ENCODE measurements at places on chromosomes 3 and 15.

- H3K27ac ChIP-seq: peak overlapping the region; percentile 99
- no peaks in the 10 kb centered on the region for H3K27me3 ChIP-seq
- H3K4me1 ChIP-seq: peaks cover 63% of the 10 kb centered on the region
- DNase-seq: no peak
- peak overlapping the region; percentile 98 for H3K4me3 ChIP-seq
- peaks cover 56% of the 10 kb centered on the region for H3K36me3 ChIP-seq
These were observed 1.1 kb downstream of the HCLS1 start for GRCh38 chr3:121659586-121659985.

DNA sequence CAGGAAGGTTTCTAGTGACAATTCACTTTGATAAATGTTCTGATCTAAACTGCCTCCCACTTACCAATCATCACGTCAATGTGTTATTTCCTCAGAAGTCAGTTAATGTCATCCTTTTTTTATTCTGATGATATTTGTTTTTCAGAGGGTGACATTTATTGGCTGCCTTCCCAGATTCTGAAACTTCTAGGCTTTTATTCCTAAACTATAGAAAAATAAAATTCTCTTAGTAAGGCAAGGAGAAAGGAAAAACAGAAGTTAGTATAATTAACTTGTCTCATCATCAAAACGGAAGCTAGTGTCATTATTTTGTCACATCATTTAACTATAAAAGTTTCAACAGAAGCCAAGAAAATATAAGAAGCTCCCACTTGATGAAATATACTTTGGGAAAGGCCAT is 100.0 kb upstream of the C3orf80 start:
- no peak overlapping the region for H3K27ac ChIP-seq
- DNase-seq: no peak

DNA sequence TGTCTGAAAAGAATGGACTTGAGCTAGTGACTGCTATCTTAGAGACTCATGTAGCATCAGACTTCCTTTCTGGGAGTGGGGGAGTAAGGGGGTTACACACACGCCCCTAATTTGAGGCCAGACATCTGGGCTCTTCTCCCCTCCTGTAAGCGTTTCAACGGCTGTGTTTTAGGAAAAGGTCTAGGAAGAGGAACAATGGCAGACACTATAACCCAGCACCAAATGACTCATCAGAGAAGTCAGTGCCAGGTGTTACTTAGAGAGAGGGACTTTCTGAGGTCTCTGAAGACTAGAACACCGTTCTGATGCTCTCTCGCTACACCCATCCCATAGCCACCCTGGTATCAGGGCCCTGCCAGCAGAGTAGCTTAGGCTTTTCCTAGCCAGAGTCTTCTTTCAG is 65.5 kb downstream of the SSUH2 start:
- H3K36me3 ChIP-seq: no peaks in the 10 kb centered on the region
- H3K4me3 ChIP-seq: no peak overlapping the region
- no peak for DNase-seq
- H3K4me1 ChIP-seq: no peaks in the 10 kb centered on the region
- H3K27me3 ChIP-seq: no peaks in the 10 kb centered on the region

- H3K27ac ChIP-seq: no peak overlapping the region
- no peak for DNase-seq
- H3K4me3 ChIP-seq: no peak overlapping the region
- H3K4me1 ChIP-seq: no peaks in the 10 kb centered on the region
These were observed 76.9 kb upstream of the CDIN1 start for GRCh38 chr15:36502509-36502908.

- no peak overlapping the region for H3K27ac ChIP-seq
- no peak for DNase-seq
- no peaks in the 10 kb centered on the region for H3K4me1 ChIP-seq
- no peaks in the 10 kb centered on the region for H3K36me3 ChIP-seq
- H3K4me3 ChIP-seq: no peak overlapping the region
- H3K27me3 ChIP-seq: peaks cover 9% of the 10 kb centered on the region
These were observed 53.0 kb upstream of the STXBP5L start for GRCh38 chr3:120854908-120855526.

DNA sequence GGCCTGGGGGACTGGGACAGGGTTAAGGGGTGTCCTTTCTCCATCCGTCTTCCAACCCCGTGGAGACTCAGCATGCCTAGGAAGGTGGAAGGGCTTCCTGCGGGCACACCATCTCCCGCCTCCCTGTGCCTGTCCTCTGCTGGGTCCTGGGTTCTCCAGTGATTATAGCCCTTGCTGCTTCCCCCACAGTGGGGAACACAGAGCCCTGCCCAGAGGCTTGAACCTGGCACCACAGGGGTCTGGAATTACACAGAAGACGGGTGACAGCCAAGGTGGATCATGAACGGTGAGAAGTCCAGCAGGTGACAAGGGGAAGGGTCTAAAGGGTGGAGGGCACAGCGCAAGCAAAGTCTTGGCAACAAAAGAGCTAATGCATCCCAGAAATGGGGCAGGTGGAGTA is 6.2 kb upstream of the SEMA3B start:
- H3K36me3 ChIP-seq: no peaks in the 10 kb centered on the region
- H3K4me3 ChIP-seq: no peak overlapping the region
- H3K27me3 ChIP-seq: peaks cover 12% of the 10 kb centered on the region
- peaks cover 4% of the 10 kb centered on the region for H3K4me1 ChIP-seq
- no peak for DNase-seq
- H3K27ac ChIP-seq: no peak overlapping the region

GRCh38 chr3:149657321-149657925 is 402 bp downstream of the WWTR1 start:
- H3K4me1 ChIP-seq: peaks cover 16% of the 10 kb centered on the region
- H3K36me3 ChIP-seq: no peaks in the 10 kb centered on the region
- peaks cover 55% of the 10 kb centered on the region for H3K27me3 ChIP-seq
- no peak for DNase-seq
- H3K4me3 ChIP-seq: peak overlapping the region; percentile 79
- no peak overlapping the region for H3K27ac ChIP-seq

DNA sequence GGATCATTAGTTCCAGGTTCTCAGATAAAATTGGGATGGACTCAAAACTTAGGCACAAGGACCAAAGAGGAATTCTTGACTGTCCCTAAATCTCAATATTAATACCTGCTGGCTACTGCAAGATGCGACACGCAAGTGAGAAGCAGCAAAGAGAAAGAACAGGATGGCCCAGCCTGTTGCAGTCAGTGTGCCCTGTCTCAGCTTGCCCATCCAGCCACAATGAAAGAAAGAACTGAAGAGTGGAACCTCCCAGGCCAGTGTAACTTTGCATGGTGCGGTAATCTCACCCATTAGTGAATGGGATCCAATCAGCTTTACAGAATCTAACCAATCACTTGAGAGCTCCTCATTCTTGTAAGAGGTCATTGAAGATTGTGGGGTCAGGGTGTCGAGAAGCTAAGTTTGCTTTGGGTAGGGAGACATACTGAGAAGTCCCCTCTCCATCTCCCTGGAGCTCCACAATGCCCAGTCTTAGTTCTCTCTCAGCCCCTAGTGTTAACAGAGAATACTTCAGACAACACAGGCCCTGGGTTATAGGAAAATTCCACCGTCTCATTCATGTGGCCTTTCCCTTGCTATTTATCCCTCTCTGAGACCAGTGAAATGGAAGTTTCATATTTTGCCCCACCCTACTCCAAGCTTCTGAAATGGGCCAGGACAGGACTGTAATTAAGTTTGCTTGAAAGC is 3.2 kb upstream of the SLC9A9 start:
- H3K4me1 ChIP-seq: peaks cover 49% of the 10 kb centered on the region
- H3K36me3 ChIP-seq: no peaks in the 10 kb centered on the region
- no peak for DNase-seq
- no peaks in the 10 kb centered on the region for H3K27me3 ChIP-seq
- H3K4me3 ChIP-seq: no peak overlapping the region

- no peak overlapping the region for H3K27ac ChIP-seq
- no peaks in the 10 kb centered on the region for H3K36me3 ChIP-seq
- no peak for DNase-seq
- peaks cover 11% of the 10 kb centered on the region for H3K27me3 ChIP-seq
- H3K4me1 ChIP-seq: no peaks in the 10 kb centered on the region
- H3K4me3 ChIP-seq: no peak overlapping the region
These were observed 9.8 kb upstream of the WWTR1 start for GRCh38 chr3:149667576-149667975.

- H3K4me3 ChIP-seq: no peak overlapping the region
- no peaks in the 10 kb centered on the region for H3K36me3 ChIP-seq
- peaks cover 8% of the 10 kb centered on the region for H3K4me1 ChIP-seq
- no peak for DNase-seq
- no peak overlapping the region for H3K27ac ChIP-seq
These were observed 18.0 kb downstream of the SCG5 start for GRCh38 chr15:32659340-32660155.

DNA sequence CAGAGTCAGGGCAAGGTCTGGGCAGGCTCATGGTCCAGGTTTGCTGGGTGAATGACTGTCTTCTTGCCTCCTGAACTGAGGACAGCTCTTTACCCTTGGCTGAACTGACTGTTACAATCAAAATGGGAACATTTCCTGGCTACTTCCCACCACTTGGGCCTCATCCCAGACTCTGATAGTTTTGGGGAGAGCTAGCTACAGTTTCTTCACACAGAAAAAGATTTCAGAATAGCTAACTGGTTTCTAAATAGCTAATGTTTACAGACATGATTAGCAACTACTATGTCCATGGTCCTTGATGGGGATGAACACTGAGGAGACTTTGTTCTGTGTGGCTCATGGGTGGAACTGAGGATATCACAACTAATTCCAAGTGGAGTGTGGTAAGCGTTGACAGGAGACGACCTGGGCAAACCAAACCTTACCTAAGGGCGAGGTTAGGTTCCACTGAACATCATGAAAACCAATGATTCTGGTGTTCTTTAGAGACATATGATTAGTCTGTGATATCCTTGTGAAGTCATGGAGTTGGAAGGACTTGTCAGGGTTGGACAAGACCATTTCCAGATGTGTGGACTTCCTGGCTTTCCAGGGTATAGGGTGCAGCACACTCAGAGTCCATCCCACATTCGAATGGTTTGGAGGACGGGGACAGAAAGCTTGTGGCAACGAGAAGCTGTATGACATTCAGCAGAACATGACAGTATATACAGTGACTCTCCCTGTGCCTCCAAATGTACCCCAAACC is 7.3 kb downstream of the ALPK3 start:
- no peak overlapping the region for H3K4me3 ChIP-seq
- H3K27me3 ChIP-seq: no peaks in the 10 kb centered on the region
- no peaks in the 10 kb centered on the region for H3K36me3 ChIP-seq
- H3K4me1 ChIP-seq: no peaks in the 10 kb centered on the region
- no peak overlapping the region for H3K27ac ChIP-seq

- no peak overlapping the region for H3K27ac ChIP-seq
- H3K36me3 ChIP-seq: no peaks in the 10 kb centered on the region
- peaks cover 4% of the 10 kb centered on the region for H3K27me3 ChIP-seq
- H3K4me3 ChIP-seq: no peak overlapping the region
- peaks cover 8% of the 10 kb centered on the region for H3K4me1 ChIP-seq
These were observed 52.4 kb downstream of the ILDR1 start for GRCh38 chr3:121969631-121970030.

DNA sequence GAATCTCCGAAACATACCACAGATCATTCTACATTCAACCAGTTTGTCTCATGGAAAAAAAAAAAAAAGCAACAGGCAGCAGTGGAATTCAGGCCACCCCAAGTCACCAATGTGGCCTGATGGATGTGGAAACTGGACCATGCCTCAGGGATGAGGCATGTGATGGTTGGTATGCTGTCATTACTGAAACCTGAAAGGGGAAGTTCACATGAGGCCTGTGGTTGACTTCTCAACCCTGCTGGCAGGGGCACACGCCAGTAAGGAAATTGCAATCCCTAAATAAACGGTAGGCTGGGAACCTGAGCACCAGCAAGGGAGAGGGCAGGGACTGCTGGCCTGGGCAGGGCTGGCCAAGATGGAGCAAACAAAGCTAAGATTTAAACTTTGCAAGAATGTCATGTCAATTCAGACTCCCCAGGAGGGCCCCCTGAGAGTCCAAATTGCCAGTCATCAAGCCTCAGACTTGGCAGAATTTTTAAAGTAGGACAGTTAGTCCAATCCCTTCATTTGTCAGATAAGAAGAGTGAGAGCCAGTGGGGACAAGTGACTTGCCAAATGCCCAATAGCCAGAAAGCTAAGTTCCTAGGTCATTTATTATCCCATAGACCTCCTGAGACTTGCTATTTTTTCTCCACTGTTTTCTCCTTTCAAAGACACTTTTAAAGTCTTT is 310.4 kb downstream of the ERC2 start:
- DNase-seq: no peak
- H3K27ac ChIP-seq: no peak overlapping the region
- peaks cover 4% of the 10 kb centered on the region for H3K27me3 ChIP-seq
- no peaks in the 10 kb centered on the region for H3K4me1 ChIP-seq

DNA sequence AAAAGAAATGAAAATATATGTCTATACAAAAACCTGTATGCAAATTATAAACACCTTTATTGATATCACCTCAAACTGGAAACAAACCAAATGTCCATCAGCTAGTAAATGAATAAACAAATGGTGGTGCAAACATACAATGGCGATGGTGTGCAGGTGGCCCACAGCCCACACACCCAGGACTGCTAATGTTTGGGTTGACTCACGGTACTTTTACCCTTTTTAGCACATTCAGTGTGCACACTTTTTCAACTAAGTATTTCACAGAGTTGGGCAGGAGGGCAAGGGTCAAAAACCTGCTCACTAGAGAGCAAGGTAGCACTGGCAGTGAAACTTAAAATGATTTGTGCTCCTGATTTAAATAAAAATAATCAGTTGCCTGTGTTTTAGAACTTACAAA is 123.1 kb upstream of the BHLHE40 start:
- peaks cover 36% of the 10 kb centered on the region for H3K36me3 ChIP-seq
- H3K27ac ChIP-seq: peak overlapping the region; percentile 66
- peaks cover 57% of the 10 kb centered on the region for H3K4me1 ChIP-seq
- H3K27me3 ChIP-seq: no peaks in the 10 kb centered on the region

DNA sequence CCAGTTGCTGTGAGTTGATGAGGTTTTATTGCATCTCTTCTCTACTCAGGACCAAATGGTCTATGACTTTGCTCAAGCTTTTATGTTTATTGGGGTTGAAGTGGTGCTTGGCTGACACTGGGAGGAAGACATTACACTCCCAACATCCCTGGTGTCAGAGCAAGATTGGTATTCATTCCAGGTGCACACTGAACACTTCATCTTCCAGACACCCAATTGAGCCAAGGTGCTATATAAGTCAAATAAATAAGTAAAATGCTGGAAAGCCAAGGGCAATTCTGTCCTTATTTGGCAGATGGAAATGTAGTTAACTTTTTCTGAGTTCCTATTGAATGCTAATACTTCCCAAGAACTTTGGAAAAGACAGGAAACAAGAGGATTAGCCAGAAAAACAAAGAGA is 53.2 kb upstream of the CDV3 start:
- H3K4me1 ChIP-seq: no peaks in the 10 kb centered on the region
- H3K4me3 ChIP-seq: no peak overlapping the region
- H3K27ac ChIP-seq: no peak overlapping the region
- no peak for DNase-seq

GRCh38 chr3:107818025-107818424 is 272.8 kb downstream of the CD47 start:
- no peak overlapping the region for H3K4me3 ChIP-seq
- DNase-seq: no peak
- peaks cover 2% of the 10 kb centered on the region for H3K4me1 ChIP-seq
- H3K27me3 ChIP-seq: peaks cover 13% of the 10 kb centered on the region

- no peak for DNase-seq
- H3K27ac ChIP-seq: no peak overlapping the region
- no peaks in the 10 kb centered on the region for H3K4me1 ChIP-seq
- no peaks in the 10 kb centered on the region for H3K36me3 ChIP-seq
- H3K27me3 ChIP-seq: peaks cover 2% of the 10 kb centered on the region
- no peak overlapping the region for H3K4me3 ChIP-seq
These were observed 166.2 kb downstream of the LRTM1 start for GRCh38 chr3:54761637-54762036.

Data from activated naive CD8-positive, alpha-beta T cell treated with anti-CD3 and anti-CD28 coated beads, Interleukin-2, amount 50 U/mL, for 24 hours (primary cell).